ENCODE measurements at places on chromosomes 12 and 14.
A peak's percentile ranks its signal among the peaks of the same experiment; 100 is the strongest.

DNA sequence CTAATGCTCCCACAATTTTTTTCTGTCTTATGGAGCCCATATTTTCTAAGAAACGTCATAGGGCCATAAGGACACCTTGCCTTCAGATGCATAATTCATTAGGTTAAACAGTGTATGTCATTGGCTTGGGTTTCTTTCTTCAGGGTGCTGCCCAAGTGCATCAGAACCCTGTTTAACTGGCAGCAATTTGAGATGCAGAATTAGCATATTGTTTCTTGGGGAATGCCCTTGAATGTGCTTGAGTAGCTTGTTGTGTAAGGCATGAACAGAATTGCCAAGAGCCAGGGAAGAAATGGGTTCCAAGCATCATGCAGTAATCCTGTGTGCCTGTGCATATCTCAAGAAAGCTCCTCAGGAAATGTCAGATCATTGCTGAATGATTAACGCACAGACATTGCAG is 277.2 kb downstream of the SYT1 start:
- DNase-seq: no peak

- DNase-seq: no peak
These were observed 186.7 kb upstream of the NEDD1 start for GRCh38 chr12:96720363-96720705.

DNA sequence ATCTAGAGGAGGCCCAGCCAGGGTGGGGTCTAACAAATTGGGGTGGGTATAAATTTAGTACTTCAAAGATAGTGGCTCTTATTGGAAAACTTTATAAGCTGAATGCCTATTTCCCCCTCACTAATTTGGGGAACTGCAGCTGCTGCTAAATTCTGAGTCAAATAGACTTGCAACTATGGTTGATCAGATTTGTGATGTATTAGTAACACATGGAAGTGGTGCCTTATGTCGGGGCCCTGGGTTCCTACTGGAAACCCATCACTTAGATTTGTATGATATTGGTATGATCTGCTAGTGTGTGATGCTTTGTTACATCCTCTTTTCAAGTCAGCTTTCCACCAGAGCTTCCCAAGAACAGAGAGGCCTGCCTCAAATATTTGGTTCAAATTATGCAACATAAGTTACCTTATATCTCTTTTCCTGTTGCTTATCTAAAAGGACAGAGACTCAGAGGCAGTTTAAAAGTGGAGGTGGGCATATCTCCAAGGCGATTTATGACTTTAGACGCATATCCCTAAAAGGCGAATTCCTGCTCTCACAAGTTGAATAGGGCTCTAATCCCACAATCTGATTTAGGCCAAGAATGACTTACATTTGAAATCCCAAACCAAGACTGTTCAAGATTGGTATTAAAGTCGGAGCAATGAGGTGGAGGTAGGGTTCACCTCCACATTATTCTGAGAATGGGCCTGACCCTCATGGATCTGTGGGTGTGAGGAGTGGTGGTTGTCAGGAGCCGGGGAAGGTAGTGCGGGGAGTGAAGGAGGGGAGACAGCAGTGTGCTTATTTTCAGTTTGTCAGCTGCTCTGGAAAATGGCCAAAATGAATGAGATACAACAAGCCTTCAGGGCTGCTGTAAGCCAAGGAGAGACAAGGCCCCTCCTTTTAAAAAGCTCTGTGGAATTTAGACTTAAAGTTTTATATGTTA is 425.8 kb downstream of the RAD51B start:
- no peak for DNase-seq

DNA sequence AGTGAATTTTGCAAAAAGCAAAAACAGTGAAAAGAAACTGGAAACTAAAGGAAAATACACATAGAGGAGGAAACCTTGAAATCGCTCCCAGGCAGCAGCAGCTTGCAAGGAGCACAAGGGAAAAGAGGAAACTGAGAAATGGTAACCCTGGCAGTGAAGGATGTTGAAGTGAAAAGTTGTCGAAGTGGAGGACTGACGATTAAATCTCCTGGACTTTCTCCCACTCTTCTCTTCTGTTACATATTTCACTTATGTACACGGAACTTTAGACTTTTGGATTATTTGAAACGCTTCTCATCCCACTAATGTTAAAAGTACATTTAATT is 388.8 kb upstream of the USP15 start:
- no peak for DNase-seq

GRCh38 chr12:28191051-28192048 is 1.1 kb downstream of the CCDC91 start:
- peak; percentile 64 for DNase-seq

DNA sequence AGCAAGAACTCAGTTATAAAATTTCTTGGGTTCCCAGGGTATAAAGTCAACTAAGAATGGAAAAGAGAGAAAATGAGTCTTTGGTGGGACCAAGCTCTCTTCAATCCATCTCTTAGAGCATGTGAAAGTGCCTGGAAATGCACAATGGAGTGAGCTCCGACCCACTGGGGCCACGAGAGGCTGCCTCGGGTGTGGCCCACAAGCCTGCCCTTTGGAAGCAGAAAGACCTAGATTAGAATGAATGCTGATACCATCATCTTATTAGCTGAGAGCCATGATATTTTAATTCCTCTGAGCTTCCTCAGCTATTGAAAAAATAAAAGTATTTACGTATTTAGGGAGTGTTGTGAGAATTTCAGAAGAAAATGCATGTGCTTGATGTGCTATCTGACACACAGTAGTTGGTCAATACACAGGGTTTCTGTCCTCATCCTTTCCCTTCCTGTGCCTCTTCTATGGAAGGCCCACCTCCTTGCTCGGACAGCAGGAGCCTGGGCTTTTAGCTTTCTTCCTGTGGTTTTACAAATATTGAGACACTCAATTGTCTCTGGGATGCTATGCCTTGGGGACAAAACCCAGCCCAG is 42.5 kb downstream of the VDR start:
- DNase-seq: no peak

- DNase-seq: no peak
These were observed 100.6 kb upstream of the CCND2 start for GRCh38 chr12:4172999-4173398.
